Heart left ventricle (tissue), 16 donors: ENCODE measurements at places on chromosomes 7 and 10.

DNA sequence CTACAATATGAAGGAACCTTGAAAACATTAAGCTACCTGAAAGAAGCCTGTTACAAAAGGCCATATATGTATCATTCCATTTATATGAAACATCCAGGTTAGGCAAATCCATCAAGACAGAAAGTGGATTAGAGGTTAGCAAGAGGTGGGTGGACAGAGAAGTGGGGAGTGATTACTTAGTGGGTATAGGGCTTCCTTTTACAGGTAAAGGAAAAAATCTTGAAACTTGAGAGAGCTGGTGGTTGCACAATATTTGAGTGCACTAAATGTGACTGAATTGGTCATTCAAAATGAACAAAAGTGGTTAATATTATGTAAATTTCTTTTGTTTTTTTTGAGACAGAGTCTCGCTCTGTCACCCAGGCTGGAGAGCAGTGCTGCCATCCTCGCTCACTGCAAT lies 119.4 kb upstream of the KIF5B start:
- DNase-seq, result no peak

- DNase-seq, result no peak
Observed at GRCh38 chr7:15802425-15802824, 115.9 kb upstream of the MEOX2 start.

GRCh38 chr7:156015237-156016020 lies 203.2 kb upstream of the SHH start:
- no peak for DNase-seq

- no peak for DNase-seq
Observed at GRCh38 chr7:30583181-30583580, 11.5 kb upstream of the GARS1 start.

DNA sequence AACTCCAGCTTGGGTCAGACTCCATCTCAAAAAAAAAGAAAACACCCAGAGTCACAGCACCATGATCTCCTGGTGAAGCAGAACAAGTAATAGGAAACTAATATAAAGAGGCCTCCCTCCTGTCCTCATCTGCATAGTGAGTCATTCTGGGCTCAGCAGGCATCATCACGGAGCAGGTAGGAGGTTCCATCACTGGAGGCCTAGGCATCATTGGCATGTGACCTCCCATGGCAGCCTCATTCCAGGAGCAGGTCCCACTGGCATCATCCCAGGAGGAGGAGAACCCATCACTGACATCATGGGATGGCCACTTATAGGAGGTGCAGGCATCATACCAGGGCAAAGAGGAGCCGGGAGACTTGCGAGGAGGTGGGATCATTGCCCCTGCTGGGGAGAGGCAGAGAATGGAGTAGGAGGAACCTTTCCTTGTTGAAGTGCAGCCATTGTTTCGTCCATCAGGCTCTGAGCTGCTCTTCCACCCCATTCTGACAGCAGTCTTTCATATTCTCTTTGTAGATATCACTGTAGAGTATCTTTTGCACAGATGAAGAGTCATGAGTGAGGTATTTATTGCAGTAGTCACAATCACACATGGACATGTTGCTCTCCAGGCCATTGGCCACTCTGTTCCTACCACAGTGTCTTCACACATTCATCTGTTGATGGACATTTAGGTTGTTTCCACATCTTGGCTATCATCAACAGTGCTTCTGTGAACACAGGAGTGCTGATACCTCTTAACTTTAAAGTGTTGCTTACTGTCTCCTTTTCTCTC lies 73.8 kb downstream of the OSBPL3 start:
- no peak for DNase-seq

GRCh38 chr7:125605241-125605640 lies 675.6 kb upstream of the POT1 start:
- DNase-seq, result no peak

- DNase-seq, result no peak
Observed at GRCh38 chr7:116811768-116812167, 50.6 kb upstream of the CAPZA2 start.

- DNase-seq, result no peak
Observed at GRCh38 chr7:126472825-126473224, 779.9 kb downstream of the GRM8 start.

DNA sequence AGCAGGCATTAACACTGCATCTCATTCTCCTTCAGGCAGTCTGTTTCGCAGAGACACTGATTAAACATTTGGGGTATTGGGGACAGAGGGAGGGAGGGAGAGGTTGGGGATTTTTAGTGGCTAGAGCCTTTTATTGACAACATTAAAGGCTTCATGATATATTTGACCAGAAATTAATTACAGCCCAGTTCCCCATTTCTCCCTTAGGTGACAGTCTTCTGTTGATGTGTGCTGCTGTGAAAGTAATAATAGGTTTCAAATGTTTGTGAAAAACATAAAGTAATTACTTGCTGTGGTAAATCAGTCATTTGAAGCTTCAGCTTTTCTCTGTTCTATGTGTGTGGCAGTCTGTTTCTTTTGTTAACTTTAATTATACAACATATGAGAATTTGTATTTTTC lies 105.3 kb upstream of the LRGUK start:
- DNase-seq, result no peak

- no peak for DNase-seq
Observed at GRCh38 chr7:28224675-28225074, 44.1 kb upstream of the JAZF1 start.

DNA sequence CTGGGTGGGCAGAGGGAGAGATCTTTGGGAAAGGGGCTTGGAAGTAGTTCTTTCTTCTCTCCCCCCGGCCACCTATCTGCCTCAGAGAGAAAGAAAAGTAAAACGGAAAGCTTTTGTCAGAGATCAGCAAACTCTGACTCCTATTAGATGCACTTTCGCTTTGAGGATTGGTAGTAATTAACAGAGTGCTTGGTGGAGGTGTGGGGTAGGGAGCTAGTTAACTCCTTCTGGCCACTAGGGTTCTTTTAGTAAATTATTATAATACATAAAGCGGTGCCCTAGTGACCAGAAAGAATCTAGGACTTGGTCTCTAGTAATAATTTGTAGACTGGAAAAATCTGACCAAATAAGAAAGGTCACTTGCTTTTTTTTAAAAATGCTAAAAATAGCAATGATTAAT lies 54.6 kb downstream of the CPVL start:
- no peak for DNase-seq

GRCh38 chr7:24898691-24899090 lies 81.3 kb downstream of the OSBPL3 start:
- no peak for DNase-seq

- DNase-seq, result no peak
Observed at GRCh38 chr7:122597277-122597676, 101.6 kb downstream of the RNF133 start.

DNA sequence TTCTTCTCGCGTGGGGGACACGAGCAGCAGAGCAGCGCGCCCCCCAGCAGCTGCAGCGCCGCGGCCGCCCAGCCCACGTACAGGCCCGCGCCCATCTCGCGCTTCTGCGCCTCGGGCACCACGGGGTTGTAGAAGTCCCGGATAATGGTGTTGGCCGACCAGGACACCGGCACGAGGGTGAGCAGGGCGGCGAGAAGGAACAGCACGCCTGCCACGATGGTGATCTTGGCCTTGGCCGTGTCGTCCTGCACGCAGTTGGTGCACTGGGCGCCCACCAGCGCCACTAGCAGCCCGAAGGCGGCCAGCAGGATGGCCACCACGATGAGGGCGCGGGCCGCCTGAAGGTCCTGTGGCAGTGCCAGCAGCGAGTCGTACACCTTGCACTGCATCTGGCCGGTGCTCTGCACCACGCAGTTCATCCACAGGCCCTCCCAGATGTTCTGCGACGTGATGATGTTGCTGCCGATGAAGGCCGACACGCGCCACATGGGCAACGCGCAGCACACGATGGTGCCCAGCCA lies 529 bp downstream of the CLDN3 start:
- DNase-seq, result no peak

DNA sequence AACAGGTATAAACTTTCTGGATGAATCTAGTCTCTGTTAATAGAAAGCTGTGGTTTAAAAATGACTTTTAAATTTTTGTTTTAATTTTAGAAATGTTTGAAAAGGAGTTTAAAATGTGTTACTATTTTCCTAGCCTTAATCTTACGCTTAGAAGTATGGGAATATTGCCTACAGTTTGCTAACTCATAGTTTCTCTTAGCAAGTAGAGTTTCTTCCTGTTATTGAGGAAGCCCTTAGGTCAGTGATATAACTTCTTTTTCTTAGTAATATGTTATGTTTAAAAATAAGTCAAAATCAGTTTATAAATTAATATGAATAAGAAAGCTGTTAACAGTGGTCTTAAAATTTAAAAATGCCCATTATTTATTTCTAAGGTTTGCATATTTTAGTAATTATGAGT lies 3.1 kb downstream of the STARD3NL start:
- no peak for DNase-seq

DNA sequence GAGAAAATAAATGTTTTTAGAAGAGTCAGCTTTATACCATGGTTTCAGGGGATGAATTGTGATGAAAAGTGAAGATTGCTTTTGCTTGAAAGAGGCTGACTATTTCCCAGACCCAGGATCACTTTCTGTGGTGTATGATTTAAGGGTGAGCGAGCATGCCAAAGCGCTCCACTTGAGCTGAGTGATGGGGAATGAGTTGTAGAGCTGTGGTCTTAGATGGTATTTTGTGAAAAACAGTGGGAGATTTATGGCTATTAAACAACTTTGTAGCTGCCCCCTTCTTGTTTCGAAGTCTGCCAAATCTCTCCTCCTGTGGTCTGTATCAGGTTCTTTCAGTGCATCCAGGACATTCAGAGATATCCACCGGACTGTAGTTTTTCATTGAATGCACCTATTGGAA lies 888.2 kb downstream of the LRMDA start:
- no peak for DNase-seq

GRCh38 chr7:133299676-133300075 lies 46.8 kb downstream of the EXOC4 start:
- no peak for DNase-seq

DNA sequence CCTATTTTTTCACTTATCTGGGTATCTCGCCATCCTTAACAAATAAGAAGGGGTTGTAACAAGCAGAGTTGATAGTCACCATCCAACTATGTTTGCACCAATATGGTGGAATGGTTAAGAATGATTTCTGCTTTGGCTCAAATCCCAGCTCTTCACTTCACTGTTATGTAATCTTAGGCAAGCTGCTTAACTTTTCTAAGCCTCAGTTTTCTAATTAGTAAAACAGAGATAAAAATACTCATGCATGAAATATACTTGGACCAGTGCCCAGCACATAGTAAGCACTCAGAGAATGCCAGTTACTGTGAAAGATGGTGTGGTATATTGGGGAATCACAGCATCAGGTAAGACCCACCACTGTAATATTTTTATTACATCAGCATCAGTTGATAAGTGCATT lies 33.6 kb downstream of the ABCB1 start:
- no peak for DNase-seq

DNA sequence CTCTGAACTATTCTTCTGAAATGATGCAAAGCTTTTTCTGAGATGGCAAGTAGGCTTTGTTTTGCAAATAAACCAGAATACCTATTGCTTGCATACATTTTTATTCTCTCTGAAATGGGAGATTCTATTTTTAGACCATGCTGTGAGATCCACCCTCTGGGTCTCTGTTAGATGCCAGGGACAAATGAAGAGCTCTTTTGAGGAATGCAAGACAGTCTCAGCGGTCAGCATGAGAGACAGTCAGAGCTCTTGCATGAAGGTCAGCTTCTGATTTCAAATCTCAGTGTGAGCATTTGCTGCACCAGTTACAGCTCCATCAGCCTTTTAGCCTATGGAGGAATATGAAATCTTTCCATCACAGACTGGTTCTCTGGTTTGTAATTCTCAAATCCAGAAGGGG lies 429.9 kb upstream of the KLF6 start:
- DNase-seq, result no peak

DNA sequence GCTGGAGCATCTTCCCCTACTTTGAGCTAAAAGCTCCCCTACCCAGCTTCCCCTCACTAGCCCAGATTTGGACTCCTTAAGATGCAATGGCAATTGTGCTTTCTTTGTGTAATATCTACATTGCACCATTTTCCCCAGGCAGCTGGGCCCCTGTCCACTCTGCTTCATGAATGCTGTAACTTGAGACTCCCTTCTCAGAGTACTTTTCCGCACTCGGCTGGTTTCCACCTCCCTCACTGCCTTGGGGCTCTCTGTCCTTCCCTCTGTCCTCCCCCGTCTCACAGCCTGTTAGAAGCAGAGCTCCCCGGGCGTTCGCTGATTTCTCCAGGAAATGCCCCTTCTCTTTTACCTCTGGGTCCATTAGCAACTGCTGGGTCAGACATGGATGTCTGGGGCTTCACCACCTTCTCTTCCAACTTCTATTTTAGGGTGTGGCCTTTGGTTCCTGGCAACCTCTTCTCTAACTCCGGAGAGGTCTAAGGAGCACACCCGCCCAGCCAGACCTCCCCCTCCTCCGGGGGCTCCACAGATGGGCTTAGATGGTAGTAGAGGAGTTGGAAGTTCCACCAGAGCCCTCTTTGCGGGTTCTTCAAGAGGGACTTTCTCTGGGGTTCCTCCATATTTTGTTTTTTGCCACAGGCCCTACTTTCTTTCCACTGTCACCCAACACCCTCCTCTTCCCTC lies 2.9 kb upstream of the TMEM72 start:
- no peak for DNase-seq

DNA sequence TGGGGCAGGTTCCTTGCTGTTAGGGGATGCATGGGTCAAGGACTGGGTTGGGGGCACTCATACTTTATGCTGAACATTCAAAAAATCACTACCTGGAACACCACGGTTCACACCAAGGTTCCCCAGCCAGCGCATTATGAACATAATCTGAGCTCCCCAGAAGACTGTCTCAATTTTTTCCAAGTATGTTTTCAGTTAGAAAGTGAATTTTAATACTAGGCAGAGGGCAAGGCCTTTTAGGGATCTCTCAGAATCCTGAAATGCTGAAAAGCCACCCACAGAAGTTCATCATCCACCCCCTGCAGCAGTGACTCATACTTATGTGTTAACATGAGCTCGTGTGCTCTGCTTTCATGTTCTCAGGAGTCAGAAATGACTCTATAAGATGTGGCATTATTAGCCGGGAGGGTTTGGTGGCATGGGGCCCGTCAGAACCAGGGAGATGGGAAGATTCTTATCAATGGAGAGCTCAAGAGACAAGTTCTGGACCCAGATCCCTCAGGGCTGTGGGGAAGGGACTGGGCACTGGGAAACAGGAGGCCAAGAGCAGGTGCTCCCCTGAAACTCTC lies 185.2 kb upstream of the ITGB1 start:
- DNase-seq, result no peak

DNA sequence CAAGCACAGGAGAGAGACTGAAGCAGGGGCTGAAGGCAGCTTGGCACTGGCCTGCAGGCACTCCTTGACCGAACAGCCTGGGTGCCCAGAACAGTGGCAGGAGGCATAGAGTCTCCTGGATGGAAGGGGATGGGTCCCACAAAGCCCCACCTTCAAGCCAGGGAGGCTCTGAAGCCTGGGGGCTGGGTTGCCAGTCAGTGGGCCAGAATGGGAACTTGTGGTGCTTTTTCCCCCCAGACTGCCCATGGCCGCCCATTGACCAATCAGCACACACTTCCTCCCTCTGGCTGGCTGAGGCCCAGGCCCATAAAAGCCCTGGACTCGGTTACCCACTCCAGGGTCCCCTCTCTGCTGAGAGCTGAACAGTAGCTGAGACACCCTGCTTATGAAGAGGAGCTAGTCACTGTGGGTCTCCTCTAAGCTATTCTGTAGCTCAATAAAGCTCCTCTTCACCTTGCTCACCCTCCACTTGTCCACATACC lies 109.6 kb downstream of the ELAPOR2 start:
- DNase-seq, result no peak

- no peak for DNase-seq
Observed at GRCh38 chr10:60367024-60367423, 22.7 kb downstream of the ANK3 start.

- no peak for DNase-seq
Observed at GRCh38 chr7:76281706-76282343, 20.6 kb upstream of the HSPB1 start.
